ENCODE measurements at places on chromosomes 7 and 10.

DNA sequence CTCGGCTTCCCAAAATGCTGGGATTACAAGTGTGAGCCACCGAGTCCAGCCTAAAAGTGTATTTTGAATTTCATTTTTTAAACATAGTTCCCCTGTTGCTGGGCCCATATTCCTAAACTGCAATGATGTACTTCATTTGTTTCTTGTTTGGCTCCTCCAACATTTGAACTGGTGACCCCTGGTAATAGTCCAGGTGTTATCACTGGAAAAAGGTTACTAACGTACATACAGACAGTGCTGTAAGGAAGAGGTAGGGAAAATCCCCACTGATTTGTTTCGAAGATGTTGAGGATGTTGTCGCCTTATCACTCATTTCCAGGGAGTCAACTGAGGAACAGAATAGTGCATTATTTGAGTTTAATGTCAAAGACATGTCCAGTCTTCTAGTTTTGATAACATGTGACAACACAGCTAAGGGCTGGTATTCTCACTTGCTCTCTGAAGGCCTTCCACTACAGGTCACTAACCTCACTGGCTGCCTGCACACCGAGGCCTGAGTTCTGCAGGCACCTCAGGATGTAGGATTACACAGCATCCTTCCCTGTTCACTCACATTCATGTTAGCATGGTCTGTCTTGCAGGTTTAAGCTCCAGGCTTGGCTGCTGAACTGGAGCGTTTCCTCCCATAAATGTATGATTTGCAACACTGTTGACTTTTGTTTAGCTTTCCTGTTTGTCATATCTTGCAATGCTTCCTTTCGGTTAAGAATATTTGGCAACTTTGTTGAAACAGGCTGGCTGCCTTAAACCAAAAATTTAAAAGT, 362.8 kb downstream of the INHBA start:
- DNase-seq, result no peak

DNA sequence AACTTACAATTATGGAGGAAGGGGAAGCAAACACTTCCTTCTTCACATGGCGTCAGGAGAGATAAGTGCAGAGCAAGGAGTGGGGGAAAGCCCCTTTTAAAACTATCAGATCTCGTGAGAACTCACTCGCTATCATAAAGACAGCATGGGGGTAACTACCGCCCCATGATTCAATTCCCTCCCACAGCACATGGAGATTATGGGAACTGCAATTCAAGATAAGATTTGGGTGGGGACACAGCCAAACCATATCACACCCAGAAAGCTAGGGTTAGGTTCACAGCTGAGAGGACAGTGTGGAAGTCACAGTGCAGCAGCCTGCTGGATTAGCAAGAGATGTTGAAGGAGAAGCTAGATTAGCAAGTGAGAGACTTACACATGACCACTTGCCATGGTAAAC, 81.6 kb downstream of the CRTAC1 start:
- DNase-seq, result no peak

GRCh38 chr7:139118805-139119485, 9.4 kb upstream of the ZC3HAV1 start:
- DNase-seq, result no peak

GRCh38 chr10:3714531-3714930, 70.5 kb downstream of the KLF6 start:
- DNase-seq, result no peak

DNA sequence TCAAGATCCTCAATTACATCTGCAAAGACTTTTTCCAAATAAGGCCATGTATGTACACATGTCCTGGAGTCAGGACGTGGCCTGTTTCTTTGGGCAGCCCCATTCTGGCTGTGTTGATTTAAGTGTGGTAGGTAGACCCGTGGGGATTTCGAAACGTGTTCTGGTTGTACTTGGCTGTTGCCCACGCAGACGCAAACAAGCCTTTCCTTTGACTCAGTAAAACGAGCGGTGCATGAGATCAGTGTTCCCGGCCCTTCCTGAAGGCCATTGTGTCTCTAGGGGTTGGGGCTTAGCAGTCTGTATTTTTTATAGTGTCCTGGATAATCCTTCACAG, 64.8 kb upstream of the DNAJB6 start:
- no peak for DNase-seq

GRCh38 chr10:45076891-45077290, 76.2 kb downstream of the ZNF22 start:
- no peak for DNase-seq

DNA sequence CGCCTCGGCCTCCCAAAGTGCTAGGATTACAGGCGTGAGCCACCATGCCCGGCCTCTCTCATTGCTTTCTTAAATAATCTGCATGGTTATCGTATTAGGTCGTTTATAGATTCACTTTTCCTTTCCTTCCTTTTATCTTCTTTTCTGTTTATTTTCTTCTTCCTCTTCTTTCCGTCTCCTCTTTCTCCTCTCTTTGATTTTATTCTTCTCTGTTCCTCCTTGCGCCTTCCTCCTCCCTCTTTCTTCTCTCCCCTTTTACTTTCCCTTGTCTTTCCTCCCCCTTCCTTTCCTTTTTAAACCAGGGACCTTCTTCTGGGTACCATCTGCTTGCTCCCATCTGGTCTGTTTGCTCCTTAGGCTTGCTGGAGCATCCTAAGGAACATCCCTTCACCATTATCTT, 18.6 kb downstream of the MLLT10 start:
- DNase-seq, result no peak

GRCh38 chr7:146414373-146414772, 297.8 kb downstream of the CNTNAP2 start:
- no peak for DNase-seq

- DNase-seq, result no peak
These were observed 33.8 kb upstream of the ICA1 start for GRCh38 chr7:8295638-8296361.

DNA sequence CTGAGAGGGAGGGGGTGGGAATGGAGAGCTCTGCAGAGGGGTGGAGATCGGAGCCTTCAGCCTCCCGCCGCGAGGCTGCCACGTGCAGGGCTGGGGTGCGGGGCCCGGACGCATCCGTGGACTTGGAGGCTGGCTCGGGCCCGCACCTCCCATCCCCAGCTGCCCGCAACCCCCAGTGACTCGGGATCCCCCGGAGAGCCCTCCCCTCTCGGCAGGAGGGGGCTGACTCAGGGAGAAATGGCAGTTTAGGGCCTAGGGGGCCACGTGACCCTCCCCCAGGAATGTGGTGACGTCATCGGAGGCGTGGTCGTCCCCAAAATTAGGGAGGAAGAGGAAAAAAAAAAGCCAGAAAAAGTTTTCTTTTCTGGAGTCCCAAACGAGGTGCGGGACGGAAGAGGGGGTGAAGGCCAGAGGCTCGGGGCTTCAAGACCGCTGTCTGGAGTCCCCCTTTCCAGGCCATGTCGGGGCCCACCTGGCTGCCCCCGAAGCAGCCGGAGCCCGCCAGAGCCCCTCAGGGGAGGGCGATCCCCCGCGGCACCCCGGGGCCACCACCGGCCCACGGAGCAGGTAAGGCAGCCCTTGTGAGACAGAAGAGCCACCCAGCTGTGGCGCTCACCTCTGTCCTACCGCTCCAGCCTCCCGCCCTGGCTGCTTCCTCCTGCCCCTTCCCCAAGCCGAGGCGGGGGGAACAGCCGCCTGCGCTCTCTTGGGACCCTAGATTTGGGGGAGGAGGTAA, at the start of gene TRIP6:
Gene TRIP6, plus strand, starts transcription at position 348 of the 736 bp plus-strand sequence. Its CDS starts 111 bp downstream, at position 459.
- DNase-seq, result no peak

DNA sequence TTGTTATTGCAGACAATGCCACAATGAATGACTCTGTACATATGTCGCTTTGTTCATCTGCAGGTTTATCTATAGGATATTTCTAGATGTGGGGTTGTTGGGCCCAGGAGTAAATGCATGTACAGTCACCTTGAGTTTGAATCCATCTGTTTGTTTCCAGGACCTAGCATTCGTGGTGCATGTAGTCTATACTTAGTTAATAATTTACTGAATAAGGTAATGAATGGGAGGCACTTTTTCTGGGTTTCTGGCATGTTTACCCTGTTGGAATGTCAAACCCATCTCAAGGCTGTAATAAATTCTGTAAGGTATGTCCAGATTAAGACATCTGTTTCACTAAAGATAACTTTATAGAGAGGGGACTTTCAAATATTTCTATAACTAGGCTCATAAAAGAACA, 23.5 kb downstream of the HECTD2 start:
- no peak for DNase-seq

DNA sequence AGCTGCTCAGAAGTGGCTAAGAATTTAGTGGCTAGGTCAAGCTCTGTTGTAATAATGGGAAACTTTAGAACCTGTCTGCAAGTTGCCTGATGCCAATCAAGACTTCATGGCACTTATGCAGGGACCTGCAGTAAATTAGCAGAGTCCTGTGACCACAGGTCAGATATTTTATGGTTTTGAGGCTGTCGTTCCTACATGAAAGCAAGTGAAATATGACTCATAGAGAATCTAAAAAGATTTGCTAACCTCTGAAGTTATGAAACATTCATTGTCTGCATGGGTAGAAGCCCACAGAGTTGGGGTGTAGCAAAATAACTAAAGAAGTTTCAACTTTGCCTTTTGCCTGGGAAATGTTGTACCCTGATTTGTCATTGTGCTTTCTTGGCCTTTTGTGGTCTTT, 32.3 kb downstream of the SLC39A12 start:
- no peak for DNase-seq

DNA sequence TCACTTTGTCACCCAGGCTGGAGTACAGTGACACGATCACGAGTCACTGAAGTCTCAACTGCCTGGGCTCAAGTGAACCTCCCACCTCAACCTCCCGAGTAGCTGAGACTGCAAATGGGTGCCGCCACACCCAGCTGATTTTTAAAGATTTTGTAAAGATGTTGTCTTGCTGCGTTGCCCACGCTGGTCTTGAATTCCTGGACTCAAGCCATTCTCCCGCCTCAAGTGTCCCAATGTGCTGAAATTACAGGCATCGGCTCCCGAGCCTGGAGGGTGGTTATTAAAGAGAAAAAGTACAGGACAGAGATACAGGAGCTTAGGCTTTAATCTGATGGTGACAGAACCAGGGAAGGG, 55.1 kb downstream of the KCTD7 start:
- DNase-seq, result no peak

GRCh38 chr7:46079421-46079820, 158.3 kb upstream of the IGFBP3 start:
- no peak for DNase-seq

- DNase-seq, result no peak
These were observed 14.8 kb downstream of the PLCE1 start for GRCh38 chr10:94008526-94008925.

DNA sequence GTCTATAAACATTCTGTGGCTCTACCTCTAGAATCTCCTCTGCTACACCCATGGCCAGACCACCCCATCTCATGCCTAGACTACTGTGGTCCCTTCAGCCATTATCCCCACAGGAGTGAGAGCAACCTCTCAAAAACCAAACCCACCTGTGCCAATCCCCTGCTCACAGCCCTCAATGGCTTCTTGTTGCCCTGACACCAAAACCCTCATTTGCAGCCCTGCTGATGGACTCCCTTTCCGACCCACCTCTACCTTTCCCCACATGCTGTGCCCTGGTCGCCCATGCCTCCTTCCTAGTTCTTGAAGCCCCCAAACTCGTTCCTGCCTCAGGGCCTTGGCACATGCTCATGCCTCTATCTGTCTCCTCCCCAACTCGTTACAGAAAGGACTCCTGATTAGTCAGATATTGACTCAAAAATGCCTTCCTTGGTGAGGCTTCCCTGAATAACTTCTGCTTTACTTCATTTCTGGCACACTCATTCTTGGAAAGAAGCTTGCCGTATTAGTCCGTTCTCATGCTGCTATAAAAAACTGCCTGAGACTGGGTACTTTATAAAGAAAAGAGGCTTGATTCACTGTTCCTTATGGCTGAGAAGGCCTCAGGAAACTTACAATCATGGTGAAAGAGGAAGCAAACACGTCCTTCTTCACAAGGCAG, 104.2 kb downstream of the TEX36 start:
- DNase-seq, result no peak

GRCh38 chr7:158495786-158496185, 91.8 kb downstream of the PTPRN2 start:
- DNase-seq, result no peak

DNA sequence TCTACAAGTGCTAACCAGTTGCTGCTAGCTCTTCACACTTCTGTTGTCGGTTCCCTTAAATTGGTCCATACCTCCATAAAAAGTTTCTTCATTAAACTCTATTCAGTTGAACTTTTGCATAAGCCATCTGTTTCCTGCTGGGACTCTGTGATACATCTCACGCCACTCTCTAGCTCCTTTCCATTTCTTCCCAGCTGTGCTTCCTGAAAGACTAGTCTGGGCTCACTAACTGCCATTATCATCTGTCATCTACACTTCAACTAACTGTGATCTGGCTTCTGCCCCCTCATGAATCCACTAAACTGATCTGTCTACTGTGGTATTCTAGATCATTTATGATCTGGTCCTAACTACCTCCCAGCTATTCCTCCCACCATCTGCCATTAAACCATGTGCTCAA, 78.3 kb downstream of the ELAPOR2 start:
- DNase-seq, result no peak

GRCh38 chr7:65951837-65952578, 30.0 kb downstream of the GUSB start:
- DNase-seq, result no peak

DNA sequence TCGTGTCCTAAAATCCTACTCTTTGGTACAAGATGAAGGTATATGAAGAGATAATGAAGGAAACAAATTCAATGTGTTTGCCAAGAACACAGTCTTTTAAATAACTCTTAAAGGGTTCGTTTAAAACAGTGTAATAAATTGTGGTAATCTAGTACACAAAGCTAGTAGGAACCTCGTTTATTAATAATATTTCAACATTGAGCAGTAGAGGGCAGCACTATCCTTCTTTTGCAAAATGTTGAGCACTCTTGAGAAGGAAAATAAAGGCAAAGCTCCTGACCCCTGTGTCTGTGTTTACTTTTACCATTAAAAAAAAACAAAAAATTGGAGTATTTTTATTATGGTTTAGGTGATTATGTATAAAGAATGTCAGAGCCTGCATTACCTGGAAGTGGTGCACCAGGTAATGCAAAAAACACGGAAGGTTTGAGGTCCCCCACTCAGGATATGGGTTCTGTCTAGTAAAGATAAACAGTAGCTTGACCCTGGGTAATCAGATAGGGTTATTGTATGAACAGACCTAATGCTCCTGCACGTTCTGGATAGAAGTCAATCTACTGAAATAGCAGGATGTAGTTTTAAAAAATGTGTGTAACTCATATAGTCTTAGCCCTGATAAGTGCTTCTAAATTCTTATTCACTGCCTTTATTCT, 5.7 kb upstream of the GOT1 start:
- no peak for DNase-seq

DNA sequence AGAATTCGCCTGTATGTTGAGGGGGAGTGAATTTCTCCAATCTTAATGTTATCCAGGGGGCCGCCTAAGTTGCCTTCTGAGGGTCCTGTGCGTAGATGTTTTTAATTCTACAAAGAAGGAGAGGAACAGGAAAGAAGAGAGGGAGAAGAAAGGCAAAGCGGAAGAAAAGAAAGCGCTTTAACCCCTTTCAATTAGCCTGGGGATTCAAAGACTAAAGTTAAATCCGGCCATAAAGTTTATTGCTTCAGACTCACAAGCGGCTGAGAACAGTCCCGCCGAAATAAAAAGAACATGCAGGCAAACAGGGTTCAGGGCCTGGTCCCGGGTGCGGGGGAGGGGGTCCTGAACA, 4.5 kb downstream of the HOXA5 start:
- no peak for DNase-seq

Measured in cortex of kidney (tissue), 1 donor.